Panc1 (cell line): ENCODE measurements at places on chromosomes 4 and X.

DNA sequence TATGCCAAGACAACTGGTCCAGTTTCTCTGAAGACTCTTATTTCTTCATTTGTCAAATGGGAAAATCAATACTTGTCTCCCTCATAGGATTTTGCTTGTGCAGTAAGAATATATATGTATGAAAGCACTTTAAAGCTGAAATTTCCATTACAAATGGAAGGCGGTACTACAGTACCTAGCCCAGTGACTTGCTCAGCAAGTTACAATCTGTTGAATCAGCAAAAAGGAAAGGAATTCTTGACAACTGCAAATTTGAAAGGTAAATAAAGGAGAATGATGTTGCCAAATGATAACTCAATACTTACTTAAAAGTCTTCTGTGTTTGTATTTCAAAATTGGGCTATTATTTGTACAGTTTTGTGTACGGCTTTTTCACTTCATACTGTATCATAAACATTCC is 71.1 kb downstream of the PKD2 start:
- DNase-seq = no peak

DNA sequence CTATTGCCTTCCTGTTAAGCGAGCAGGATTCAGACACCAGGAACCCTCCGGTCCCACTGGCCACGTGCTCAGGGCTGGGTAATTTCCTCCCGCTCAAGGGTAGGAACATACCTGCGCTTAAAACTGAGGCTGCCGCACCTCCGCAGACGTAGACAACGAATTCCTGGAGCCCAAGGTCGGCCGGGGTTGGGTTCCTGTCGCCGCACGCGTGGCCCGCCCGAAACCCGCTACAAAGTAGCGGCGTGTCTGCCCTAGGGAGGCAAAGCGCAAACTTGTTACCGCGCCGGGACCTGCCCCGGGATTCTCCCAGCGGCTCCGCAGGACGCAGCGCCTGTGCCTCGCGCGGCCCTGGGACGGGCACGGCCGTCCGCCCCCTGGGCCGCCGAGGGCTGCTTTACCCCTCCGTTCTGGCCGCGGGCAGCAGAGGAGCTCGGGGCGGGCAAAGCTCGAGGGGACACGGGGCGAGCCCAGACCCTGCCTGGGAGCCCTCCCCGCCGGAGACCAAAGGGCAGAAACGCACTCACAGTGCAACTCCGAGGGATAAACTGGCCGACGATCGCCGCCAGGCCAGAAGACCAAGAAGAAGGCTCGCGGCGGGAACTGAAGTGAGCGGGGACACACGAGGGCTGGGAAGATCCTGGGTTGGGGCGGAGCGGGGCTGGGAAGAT is at the start of gene ERVMER34-1:
Gene ERVMER34-1 (minus strand): TSS at position 607 of the 668 bp plus-strand sequence. CDS start 5,905 bp downstream, outside the sequence.
- no peak for DNase-seq

GRCh38 chr4:84964995-84965552 is 1.4 kb downstream of the WDFY3 start:
- no peak for DNase-seq

DNA sequence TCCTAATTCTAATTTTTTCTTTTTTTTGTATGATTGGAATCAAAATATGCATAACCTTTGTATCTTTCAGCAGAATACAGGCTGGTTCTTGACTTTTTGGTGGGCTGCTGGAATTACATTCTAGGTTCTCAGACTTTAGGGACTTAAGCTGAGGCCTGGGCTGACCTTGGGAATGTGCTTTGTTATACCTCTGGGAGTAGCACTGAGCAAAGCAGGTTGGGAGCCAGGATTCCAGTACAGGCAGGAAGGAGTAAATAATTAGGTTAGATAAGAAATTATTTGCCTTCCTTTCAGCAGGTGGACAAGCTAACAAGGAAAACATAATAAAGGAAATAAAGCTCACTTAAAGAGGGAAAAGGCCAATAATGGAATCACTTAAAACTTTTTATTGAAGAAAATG is 49.9 kb upstream of the SLC4A4 start:
- no peak for DNase-seq

- DNase-seq = no peak
Measured at GRCh38 chr4:69058410-69059059, 37.7 kb upstream of the UGT2B7 start.

DNA sequence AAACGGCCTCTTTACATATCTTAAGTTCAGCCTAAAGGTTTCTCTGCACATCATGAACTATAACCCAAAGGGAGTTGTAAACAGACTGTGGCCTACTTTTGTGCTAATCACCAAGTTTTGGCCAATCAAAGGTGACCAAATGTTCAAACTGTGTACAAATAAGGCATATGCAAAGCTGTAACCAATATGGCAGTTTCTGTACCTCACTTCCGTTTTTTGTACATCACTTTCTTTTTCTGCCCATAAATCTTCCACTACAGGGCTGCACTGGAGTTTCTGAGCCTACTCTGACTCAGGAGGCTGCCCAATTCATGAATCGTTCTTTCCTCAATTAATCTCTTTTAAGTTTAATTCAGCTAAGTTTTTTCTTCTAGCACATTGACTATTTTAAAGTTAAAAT is 318.7 kb downstream of the SLC7A11 start:
- no peak for DNase-seq

- DNase-seq = no peak
Measured at GRCh38 chr4:112563431-112564200, 47.6 kb upstream of the NEUROG2 start.

GRCh38 chrX:5324546-5324945 is 904.1 kb downstream of the NLGN4X start:
- DNase-seq = no peak

DNA sequence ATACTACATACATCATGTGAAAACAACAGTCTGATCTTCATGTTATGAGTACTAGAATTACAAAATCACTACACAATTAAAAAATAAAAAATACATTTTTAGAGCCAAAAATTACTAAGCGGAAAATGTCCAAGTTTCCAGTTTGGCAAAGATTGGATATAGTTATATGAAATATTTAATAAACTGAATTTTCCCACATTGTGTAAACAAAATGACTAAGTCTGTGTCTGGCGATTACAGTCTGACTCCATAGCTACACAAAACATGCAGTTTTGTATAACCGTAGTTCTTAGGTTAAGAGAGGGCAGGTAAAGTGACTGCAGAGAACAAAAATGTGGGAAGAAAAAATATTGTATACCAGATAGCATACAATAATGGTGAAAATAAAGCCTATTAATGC is 59.2 kb upstream of the TMEM47 start:
- DNase-seq = no peak

GRCh38 chr4:605702-606425 is 19.5 kb upstream of the PDE6B start:
- DNase-seq = no peak

GRCh38 chr4:107519053-107519452 is 201.0 kb downstream of the PAPSS1 start:
- no peak for DNase-seq

DNA sequence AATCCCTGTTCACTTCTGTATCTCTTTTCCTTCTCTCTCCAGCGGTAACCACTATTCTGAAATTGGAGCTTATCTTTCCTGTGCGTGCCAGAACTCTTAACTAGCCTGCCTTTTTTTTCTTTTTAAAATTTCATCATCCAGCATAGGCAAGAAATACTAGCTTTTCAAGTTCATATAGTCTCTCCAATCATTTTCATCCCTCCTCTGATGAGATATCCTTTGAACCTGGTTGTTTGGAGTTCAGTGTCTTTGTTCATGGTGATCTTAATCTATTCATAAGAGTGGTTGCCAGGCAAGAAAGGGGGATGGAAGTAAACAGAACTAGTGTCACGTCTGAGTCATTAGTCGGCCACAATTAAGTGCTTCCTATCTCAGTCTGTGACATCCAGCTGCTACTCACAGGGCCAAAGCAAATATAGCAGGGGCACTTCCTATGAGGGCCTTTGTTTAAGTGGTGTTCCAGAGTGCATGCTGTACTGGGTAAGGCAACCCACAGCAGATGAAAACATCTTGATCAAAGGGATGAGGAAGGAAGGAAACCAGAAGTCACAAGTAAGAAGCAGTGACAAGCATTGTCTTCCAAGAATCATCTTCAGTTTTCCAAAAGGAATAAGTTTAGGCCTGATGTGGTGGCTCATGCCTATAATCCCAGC is 56.4 kb upstream of the XIAP start:
- DNase-seq = peak; percentile 68

GRCh38 chr4:141389649-141390048 is 169.0 kb downstream of the ZNF330 start:
- DNase-seq = no peak

- DNase-seq = no peak
Measured at GRCh38 chrX:85108165-85108564, 104.5 kb downstream of the APOOL start.

GRCh38 chr4:174401471-174402130 is 117.9 kb downstream of the CEP44 start:
- DNase-seq = no peak

DNA sequence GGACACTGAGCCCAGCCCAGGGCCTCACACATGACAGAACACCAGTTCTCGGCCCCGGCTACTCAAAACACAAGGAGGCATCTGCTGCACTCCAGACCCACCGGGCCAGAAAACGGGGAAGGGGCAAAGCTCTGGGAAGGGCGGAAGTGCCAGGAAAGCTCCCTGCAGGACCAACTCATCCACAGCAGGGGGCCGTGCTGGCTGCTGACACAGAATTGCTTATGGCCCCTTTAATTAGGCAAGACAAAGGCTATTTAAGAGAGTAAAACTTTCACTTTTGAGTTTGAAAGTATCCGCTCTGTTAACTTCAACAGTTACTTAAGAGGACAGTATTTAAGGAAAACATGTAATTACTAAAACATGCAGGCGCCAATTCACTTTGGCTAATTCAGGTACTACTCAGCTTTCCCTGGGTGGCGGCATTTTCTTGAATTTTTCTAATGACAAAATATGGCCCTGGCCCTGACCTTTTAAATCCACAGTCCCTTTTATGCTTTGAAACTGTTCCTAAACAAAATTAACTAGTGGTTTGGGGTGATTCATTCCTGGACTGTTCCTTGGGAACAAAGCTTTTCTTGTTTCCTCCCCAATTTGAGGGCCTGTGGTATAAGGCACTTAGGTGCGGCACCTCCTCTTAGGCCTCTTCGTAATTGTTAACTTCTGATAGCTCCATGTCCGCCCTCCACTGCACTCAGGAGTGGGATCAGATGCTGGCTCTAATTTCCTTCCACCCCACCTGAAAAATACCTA is 40.4 kb downstream of the NSG1 start:
- no peak for DNase-seq

DNA sequence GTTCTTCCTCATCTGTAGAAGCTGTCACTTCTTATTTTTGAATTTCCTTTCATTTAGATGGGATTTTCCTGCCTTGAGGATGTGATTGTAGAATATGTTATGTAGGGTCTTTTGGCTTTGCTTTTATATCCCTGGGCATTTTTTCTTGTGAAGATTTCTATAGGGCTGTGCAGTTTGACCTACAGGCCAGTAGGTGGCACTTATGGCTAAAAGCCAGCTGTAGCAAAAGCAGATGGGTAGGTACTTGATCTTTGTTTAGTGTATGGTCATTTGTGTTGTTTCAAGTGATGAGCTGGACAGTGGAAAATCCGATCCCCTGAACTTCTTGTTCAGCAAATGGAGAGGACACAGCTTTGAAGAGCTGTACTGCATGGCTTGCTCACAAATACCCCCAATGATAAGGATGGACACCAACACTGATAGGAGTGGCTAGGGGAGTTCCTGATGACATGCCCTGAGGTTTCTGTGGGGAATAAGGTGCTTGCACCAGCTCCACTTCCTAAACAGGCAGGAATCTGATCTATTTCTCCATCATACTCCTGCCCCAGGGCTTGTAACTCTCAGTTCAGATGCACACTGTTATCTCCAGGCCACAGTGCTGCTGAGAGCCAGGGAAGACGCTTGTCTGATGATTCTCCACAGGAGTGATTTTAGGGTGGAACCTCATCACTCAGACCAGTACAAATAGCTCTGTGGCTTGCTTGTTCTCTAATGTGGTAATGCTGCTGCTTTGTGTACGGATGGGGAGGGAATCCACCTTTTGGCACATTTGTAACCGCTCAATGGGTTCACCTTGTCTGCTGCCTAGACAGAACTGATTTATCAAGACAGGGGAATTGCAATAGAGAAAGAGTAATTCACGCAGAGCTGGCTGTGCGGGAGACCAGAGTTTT is 417.1 kb upstream of the MAGEB16 start:
- peak; percentile 13 for DNase-seq

GRCh38 chr4:127469959-127470809 is 162.6 kb upstream of the INTU start:
- DNase-seq = no peak

DNA sequence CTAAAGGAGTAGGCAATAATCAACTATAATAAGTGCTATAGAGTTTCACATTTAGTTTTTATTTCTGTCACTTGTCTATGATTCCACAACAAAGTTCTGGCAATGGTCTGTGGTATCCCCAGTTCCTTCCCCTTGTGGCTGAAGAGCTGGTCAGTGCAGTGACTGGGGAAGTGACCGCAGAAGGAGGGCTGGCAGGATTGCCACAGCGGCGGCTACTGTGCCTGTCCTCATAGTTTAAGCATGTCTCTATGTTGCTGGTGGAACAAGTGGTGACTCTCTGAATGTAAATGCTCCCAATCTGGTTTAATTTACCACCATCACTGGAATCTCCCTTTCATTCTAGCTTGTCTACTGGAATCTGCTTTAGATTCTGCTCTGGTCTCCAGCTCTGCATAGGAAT is 170.6 kb upstream of the GK2 start:
- DNase-seq = no peak

DNA sequence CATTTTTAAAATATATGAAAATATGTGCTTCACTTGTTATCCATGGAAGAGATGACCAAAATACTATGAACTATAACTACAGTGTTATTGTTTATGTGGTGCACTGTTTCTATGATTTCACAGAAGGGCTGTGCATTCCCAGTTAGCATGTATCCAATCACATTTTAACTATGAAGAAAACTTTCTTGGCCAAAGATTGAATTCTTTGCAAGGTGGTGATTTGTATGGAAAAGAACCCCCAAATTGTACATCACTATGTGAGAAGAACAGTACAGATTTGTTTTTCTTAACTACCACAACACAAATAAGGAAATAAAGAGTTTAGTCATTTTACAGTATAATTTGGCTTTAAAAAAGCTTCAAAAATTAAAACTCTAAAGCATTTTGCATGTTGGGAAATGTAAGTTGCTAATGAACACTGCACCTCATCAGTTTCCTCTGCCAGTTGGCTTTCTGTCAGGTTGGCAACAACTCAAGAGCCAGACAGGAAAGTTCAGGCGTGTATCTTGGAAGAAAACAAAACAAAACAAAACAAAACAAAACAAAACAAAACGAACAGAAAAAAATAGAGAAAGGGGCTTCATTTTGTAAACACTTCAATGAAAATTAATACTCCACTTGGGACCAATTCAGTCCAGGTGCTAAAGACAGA is 237.0 kb downstream of the SCFD2 start:
- no peak for DNase-seq

GRCh38 chr4:186979961-186980745 is 256.5 kb upstream of the FAT1 start:
- DNase-seq = no peak

GRCh38 chr4:185196437-185196836 is 7.4 kb downstream of the CFAP97 start:
- DNase-seq = no peak
